ENCODE measurements at places on chromosomes 1 and 21. TPM values are rescaled to one million over a fixed set of nuclear protein-coding genes. Genes with fewer than 3 reads are reported as not detected.

- H3K4me1 ChIP-seq: no peaks in the 10 kb centered on the region
- H3K27me3 ChIP-seq: no peaks in the 10 kb centered on the region
- H3K4me3 ChIP-seq: no peak overlapping the region
- DNase-seq: no peak
- no peaks in the 10 kb centered on the region for H3K36me3 ChIP-seq
Measured at GRCh38 chr1:107777664-107778047, 187.3 kb downstream of the VAV3 start.

DNA sequence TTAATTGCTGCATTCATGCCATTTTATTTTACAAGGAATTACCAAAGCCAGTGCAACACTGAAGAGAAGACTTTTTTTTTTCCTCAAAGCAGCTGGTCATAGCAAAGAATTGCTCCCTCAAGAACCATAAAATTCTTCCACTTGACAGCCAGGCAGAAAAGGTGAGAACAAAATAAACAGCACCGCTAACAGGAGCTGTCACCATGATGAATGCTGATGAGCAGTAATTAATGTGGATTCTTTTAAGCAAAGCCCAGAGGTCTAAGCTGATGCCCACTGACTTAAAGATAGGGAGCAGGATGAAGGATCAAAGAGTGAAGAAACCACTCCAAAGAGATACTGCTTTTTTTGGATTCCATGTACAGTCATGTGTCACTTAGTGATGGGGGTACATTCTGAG is 428.4 kb downstream of the BRINP3 start:
- no peak overlapping the region for H3K27ac ChIP-seq
- no peaks in the 10 kb centered on the region for H3K36me3 ChIP-seq
- DNase-seq: no peak

CSMD2 gene
- total RNA-seq: 0.27 TPM

DNA sequence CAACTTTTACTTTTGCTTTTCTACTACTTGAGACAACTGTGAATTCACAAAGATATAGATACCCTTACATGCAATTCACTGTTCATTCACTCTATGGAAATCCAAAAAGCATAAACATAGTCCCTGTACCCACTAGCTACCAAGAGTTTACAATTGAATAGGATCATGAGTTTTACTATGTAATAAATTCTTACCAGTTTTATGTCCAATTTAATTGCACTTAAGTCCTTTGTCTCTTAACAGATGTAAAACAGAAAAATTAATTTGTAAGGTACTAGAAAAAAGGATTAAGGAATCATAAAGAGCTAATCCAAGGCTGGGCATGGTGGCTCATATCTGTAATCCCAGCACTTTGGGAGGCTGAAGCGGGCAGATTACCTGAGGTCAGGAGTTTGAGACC is 24.4 kb downstream of the DIPK1A start:
- DNase-seq: no peak
- H3K36me3 ChIP-seq: no peaks in the 10 kb centered on the region
- H3K4me3 ChIP-seq: no peak overlapping the region

- H3K36me3 ChIP-seq: no peaks in the 10 kb centered on the region
- DNase-seq: no peak
- H3K27ac ChIP-seq: no peak overlapping the region
- no peak overlapping the region for H3K4me3 ChIP-seq
- H3K27me3 ChIP-seq: peaks cover 30% of the 10 kb centered on the region
Measured at GRCh38 chr21:42214921-42215320, 4.0 kb upstream of the ABCG1 start.
